Hematopoietic multipotent progenitor cell (in vitro differentiated cells): ENCODE measurements at places on chromosomes 3 and 15.
A peak's percentile ranks its signal among the peaks of the same experiment; 100 is the strongest.

DNA sequence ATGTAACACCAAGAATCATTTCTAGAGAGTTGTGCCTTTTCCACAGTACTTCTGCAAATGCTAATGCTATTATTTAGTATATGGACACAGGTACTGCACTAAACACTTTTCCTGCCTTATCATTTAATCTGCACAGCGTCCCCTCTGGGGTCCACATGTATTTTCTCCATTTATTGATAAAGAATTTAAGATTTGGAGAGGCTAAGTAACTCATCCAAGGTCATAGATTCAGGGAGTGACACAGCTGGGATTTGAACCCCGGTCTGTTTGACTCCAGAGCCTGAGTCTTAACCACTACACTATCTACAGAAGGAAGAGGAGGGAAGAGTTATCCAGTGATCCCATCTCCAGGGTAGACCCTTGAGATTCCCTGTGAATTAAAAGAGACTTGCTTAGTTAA lies 24.9 kb upstream of the TPRG1 start:
- DNase-seq: no peak

GRCh38 chr3:69560116-69560515 lies 174.2 kb upstream of the FRMD4B start:
- DNase-seq: peak; percentile 22

DNA sequence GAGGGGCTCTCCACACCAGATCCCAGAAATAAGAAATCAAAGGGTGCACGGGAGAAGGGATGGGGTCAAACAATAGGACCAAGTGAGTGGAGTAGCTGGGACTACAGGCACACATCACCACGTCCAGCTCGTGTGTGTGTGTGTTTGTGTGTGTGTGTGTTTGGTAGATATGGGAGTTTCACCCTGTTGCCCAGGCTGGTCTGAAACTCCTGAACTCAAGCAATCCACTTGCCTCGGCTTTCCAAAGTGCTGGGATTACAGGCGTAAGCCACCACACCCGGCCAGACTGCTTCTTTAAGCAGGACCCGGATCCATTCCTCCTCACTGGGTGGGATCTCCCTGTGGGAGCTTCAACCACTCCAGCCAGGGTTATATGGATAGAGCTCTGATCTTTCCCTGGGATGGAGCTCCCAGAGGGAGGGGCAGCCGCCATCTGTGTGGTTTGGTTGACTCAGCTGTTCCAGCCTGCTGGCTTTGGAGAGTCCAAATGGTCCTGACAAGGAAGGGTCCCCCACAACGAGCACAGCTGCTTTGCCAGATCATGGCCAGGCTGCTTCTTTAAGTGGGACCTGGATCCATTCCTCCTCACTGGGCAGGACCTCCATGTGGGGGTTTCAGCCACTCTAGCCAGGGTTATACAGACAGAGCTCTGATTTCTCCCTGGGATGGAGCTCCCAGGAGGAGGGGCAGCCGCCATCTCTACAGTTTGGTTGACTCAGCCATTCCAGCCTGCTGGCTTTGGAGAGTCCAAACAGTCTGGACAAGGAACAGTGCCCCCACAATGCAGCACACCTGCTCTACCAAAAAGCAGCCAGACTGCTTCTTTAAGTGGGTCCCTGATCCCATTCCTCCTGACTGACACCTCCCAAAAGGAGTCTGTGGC lies 9.1 kb upstream of the AVEN start:
- DNase-seq: no peak

DNA sequence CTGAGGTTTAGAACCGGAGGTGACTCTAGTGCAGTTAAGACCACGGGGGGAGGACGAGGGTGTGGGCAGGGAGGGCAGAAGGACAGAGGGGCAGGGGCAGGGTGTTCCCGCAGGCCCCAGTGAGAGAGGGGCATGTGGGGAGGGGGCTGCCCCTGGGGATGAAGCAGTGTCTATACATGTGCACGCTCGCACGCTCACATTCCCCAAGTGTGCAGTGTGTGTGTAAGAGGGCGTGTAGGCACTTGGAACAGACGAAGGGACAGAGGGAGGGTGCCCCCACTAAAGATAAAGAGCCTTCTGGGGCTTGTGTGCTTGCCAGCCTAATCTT lies 69.5 kb upstream of the MEF2A start:
- DNase-seq: no peak

GRCh38 chr3:127174715-127175140 lies 18.2 kb upstream of the PRR23E start:
- no peak for DNase-seq

DNA sequence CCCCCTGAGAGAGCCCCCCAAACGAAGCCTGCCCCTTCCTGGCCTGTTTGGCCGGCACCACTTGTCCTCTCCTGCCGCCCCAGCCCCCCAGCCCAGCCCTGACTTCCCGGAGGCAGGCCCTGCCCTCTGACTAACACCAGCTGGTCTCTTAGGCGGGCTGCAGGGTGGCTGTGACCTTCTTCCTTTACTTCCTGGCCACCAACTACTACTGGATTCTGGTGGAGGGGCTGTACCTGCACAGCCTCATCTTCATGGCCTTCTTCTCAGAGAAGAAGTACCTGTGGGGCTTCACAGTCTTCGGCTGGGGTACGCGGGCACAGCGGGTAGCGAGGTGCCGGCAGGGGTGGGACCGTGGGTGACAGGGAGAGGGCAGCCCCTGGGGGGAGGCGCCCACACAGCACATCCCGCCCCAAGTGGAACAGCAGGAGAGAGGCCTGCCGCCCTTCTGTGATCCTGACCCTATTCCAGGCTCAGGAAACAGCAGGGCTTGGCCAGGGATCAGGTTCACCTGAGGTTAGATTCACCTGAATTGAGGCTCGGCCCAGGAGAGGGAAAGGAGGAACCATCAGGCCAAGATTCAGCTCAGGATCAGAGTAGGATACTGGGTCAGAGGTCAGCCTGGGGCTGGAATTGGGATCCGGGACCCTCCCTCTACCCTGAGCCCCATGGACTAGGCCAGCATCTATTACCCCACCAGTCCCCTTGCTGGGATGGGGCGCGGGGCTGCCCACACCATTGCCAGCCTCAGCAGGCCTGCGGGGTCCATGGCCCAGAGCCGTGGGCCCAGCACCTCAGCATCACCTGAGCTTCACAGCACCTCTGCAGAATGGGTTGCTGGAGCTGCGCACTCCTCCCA lies 21.9 kb downstream of the PTH1R start:
- DNase-seq: no peak

- DNase-seq: no peak
These were observed at the start of gene ISL2 for GRCh38 chr15:76336254-76337058. ISL2 (plus strand) TSS chr15:76336773; CDS start chr15:76336884, 111 bp downstream.

DNA sequence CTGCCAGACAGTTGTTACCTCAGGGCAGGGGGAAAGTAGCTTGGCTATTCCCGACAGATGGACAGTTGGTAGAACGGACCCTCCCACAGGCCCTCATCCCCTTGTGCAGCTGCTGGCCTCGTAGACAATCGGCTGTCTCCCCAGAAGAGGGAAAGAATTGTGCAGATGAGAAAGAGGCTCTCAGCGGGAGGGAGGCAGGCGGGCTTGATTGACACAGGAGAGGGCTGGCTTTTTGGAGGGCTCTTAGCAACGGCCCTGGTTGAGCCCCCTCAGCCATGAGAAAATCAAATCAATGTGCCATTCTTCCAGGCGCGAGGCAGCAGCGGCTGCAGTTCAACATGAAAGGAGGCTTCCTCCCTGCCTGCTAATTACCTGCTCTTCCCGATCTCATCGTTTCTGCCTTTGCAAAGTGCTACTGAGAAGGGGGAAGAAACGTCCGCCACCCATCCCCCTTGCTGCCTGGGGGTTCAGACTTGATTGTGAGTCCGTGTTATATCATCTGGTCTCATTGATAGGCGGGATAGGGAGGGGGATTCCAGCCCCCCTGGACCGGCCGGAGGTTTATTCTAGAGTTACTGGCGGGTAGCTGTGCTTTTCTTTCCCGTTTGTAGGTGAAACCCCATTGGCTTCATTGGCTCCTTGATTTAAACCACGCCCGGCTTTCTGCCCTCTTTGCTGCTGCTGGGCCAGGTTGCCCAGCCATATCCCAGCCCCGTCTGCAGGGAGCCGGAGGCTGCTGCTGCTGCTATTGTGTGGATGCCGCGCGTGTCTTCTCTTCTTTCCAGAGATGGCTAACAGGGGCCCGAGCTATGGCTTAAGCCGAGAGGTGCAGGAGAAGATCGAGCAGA lies at the start of gene TAGLN3:
Gene TAGLN3 (plus strand): TSS at position 287 of the 848 bp plus-strand sequence. CDS start 501 bp downstream, at position 788.
- no peak for DNase-seq

GRCh38 chr3:31422237-31422636 lies 110.5 kb upstream of the STT3B start:
- DNase-seq: no peak

GRCh38 chr3:129892486-129892856 lies 1.0 kb downstream of the TMCC1 start:
- DNase-seq: no peak

GRCh38 chr3:23455084-23455483 lies 252.0 kb downstream of the UBE2E2 start:
- DNase-seq: no peak

DNA sequence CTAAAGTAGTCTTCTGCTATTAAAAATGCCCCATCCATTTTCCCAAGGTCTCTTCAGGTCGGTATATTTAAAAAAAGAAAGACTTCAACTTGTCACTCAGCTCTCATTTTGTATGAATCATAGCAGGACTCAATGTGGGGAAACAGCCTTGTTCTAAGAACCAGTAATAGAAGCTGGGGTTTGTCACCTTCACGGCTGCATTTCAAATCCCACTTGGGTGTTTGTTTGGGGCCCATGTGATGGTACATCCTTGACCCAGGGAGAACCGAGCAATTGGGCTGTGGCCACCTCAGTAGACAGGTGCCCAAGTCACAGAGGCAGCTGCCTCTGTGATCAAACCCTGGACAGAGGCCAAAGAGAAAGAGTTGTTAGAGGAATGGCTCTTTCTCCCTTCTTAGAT lies 70.3 kb upstream of the ARL8B start:
- no peak for DNase-seq

GRCh38 chr3:13335059-13335458 lies 85.1 kb downstream of the NUP210 start:
- DNase-seq: no peak

- no peak for DNase-seq
These were observed 476.8 kb downstream of the AGBL1 start for GRCh38 chr15:86556396-86557017.

GRCh38 chr3:7000501-7000900 lies 139.6 kb downstream of the GRM7 start:
- no peak for DNase-seq

DNA sequence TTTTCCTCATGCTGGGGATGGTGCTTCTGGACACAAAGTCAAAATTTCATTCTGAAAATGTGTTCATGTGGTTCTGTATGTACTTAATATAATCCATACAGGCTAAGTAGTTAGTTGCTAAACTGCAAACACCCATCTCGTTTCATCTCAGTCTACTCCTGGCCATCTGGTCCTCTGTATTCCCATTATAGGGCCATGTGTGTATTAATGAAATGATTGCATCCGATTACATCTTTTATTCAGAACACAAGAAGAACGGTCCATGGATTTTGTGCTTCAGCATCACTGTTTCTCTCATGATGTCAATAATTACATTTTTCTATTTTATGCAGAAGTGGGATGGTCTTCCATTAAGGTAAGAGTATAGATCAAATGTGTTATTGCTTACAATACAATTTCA lies 6.1 kb upstream of the GJD2 start:
- no peak for DNase-seq

DNA sequence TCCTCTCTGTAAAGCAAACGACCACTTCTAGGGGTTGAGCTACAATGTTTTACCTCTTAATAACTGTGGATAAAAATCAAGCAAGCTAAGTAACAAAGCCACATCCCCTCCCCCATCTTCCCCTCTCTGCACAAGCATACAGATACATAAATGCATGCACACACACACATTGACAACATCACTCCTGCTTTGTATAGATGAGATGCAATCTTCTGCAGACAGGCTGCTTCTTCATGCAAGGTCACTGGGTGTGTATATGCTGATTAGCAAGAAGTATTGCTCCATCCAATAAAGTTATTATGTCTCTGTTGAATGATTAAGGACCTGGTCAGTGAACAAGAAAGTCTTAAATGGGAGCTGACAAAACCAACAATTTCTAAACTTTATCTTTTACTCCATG lies 8.8 kb upstream of the ATP11B start:
- DNase-seq: no peak

- DNase-seq: no peak
These were observed 71.8 kb downstream of the FNDC3B start for GRCh38 chr3:172111163-172111562.

DNA sequence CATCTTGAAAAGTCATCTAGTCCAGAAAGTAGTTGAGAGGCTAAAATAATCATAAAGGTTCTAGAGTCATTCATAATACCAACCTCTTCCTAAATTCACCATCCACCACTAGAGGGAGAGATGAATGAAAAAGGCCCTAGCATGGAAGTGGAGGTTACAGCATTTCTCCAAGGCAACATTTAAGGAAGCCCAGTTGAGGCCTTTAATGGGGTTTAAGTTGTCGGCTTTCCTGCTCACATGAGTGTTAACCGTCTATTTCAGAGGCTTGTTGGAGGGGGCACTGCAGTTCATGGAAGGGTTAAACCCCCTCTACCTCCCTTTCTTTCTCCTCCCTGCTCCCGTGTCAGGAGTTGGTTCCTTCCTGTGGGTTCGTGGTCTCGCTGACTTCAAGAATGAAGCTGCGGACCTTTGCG lies 3.8 kb upstream of the SLCO3A1 start:
- peak; percentile 90 for DNase-seq

GRCh38 chr3:110904520-110904890 lies 167.1 kb upstream of the NECTIN3 start:
- no peak for DNase-seq

DNA sequence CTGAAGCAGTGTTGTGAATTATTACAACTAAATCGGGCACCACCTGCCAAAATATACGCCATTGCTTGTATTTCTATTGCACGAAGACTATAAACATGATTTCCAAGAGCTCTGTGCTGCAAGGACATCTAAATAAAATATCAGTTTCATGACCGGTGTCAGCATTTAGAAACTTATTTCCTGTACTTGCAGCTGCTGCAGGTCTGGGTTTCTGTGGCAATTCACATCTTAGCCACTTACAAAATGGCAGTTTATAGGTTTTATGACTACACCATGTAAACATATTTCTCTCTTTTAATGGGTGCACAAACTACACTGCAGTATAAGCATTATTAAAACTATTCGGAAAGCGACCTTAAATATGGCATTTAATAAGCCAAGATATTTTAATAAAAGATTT lies 359.4 kb downstream of the VPS13C start:
- no peak for DNase-seq

DNA sequence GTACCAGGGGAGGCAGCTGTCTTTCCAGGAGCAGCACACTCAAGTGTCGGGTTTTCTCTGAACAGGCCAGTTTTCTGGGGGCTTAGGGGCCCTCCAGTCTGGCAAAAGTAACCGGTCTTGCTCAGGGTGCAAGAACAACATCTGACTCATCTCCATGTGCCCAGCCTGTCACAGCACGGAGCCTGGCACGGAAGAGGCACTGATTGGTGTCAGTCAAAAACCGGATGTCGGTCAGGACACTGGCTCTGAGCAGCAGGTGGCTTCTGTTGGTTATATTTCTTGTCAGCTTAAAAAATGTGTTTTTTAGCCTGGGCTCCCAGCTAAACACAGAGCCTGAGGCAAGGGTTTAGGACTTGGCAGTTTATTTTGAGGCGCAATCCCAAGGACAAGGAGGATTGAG lies 139.9 kb downstream of the FBLN2 start:
- DNase-seq: no peak
